ENCODE measurements at places on chromosomes 12 and 14.

GRCh38 chr14:105420974-105421674, 1.5 kb downstream of the MTA1 start:
- DNase-seq = no peak

DNA sequence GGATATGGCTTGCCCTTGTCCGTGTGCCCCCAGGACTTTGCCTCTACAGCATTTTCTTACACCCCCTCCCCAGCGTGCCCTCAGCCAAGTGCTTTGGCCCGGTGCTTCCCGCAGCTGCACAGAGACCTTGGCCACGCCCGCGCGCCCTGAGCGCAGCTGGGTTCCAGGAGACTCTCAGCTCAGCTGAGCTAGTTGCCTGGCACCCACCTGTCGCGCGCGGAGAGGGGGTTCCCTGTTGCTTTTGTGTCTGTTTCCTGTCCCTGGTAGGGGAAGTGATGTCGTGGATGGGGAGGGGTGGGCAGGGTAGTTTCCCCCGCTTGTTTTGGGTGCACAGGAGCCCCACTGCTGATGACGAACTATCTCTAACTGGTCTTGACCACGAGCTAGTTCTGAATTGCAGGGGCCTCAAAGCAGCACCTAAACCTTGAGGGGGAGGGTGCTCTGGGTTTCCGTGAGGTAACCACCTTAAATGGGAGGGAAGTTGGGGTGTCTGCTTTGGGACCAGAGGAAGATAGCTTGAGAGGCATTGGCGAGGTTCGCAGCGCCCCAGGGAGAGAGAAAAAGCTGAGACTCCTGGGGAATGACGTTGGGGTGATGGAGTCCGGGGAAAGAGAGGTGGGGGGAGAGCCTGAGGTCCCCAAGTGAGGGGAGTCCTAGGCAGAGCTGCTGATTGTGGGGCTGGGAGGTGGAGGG, 1.5 kb downstream of the DIO3 start:
- DNase-seq = no peak

- DNase-seq = no peak
These were observed 29.9 kb upstream of the YBX3 start for GRCh38 chr12:10753059-10753458.

DNA sequence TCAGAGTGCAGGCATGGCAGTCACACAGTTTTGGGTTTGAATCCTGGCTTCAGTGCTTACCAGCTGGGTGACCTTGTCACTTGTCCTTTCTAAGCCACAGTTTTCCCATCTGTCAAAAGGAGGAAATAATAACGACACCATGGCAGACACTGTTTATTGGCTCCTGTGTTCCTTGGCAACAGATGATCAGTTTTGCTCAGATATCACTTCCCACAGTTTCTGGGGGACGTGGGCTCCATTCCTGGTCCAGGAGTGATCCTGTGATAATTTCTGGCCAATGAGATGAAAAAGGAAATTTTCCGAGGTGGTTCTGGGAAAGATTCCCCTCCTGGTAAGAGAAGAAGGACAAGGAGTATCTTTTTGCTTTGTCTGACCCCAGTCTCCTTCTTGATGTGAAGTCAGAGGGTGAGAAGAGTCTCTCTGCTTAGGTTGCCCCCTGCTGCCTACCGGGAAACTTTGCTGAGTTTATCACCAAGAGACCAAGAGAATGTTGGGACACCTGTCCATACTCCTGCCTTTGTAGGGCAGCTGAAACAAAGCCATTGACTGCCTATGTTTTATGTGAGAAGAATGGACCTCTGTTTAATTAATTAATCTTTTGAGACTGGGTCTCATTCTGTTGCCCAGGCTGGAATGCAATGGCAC, 178.9 kb upstream of the NRXN3 start:
- no peak for DNase-seq

DNA sequence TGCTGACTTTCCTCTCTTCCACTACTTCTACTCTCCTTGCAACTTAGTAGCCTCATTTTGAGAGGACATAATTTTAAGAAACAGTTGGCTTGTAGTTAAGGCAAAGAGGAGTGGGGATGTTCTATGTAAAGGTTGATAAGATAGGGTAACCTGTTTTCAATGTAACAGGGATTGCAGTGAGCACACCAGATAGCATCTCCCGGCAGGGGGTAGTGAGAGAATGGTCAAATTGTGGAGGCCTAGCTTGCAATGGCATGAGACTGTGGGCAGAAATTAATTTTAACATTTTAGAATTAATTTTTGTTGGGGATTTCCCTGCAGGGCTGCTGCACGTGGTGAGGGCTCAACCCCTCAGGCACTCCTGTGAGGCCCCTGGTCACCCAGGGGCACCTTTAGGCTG, 41.4 kb downstream of the KLRG1 start:
- no peak for DNase-seq

DNA sequence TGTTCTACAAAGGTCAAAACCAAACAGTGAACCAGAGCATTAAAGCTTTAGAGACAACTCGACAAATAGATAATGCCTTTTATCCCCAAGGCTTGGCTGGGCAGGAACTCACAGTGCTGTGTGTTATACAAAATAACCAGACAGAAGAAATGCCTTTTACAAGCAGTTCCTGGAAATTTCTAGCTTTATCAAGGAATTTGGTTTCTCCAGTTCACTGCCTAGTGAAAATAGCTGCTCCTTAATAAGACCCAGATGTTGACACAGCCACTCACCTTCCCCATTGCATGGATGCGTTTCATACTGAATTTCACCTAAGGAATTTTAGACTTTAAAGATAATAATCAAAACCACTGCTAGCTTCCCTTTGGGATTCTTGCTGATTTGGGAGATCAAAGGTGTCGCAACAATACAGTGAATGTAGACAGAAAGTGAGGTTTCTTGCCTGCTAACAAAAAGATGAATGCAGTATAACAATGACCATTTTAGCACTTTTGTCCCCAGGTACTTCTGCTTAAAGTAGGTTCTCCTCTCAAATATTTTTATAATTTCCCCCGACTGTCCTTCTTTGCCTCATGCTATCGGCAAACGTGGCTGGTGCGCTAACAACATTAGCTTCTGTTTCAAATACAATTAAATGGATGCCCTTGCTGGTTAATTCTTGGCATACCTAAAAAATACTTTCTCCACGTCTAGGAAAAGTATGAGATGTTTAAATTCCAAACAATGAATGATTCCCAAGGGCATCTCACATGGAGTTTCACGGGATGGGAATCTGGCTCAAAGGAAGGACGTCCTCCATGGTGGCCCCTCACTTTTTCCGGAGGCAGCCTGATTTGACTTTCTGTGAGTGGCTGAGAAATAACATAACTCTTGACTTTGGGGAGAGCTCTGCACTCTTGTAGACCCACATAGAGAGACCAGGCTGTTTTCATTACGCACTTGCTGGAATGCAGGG, 162.4 kb downstream of the C12orf75 start:
- DNase-seq = no peak

DNA sequence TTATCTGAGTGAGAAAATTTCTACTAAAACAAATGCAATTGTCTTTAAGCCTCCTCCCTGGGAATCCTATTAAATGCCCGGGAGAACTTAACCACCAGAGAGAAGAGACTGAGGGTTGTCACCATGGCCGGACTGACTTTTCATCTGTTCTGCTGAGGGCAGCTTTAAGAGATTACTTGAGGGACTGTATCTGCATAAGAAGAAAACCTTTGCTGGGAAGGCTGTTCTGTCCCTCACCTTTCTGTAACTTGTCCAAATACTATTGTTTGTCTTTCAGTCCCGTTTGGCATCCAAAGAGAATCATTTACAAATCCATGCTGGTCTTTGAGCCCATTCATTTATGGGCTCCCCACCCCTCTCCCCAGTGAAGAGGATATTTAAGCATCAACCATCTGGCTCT, 306.3 kb upstream of the FLRT2 start:
- DNase-seq = no peak

Data from NCI-H460 (cell line).